ENCODE measurements at places on chromosomes 4 and X.
A peak's percentile ranks its signal among the peaks of the same experiment; 100 is the strongest.

- DNase-seq = peak; percentile 75
Measured at GRCh38 chr4:7929118-7929951, 10.3 kb downstream of the AFAP1 start.

DNA sequence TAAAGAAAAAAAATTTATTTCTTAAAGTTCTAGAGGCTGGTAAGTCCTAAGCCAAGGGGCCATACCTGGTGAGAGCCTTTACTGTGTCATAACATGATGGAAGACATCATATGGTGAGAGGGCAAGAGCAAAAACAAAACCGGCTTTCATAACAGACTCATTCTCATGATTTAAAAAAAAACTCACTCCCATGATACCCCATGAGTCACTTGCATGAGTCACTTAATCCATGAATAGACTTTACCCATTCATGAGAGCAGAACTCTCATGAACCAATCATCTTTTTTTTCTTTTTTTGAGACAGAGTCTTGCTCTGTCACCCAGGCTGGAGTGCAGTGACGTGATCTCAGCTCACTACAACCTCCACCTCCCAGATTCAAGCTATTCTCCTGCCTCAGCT is 369.7 kb upstream of the DIAPH2 start:
- no peak for DNase-seq

GRCh38 chr4:168521721-168522120 is 24.9 kb downstream of the PALLD start:
- DNase-seq = no peak

DNA sequence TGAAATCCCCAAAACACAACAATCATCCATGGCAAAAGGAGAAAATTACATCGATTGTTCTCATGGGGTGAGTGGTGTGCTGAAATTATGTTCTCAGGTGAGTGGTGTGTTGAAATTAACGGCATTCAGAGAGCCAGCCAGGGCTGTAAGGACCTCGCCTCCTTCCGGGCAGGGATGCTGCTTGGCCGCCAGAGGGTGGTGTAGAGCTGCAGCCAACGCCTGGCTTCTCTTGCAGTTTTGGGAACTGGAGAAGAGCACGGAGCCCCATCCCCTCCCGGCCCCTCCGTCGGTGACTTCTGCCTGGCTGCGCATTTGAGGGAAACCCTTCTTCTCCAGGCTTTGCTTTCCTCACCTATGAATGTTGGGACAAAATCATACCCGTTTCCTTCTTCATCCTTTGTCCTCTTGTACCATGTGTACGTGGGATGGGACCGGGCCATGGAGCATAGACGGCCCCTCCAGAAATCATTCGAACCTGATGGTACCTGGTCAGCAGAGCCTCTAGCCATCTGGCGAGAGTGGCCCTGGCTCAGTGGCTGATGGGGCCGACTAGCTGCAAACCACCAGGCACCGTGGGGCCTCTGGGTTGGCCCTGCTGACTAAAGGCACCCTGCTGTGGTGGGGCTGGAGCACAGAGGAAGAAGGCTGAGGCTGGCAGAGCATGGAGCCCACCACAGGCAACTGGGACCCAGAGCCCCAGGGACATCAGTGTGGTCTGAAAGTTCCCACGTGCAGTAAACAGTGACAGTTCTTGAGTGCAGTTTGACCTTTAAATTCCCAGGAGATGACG is 28.4 kb downstream of the TRMT44 start:
- peak; percentile 56 for DNase-seq

GRCh38 chrX:64580035-64580434 is 184.8 kb upstream of the MTMR8 start:
- no peak for DNase-seq

GRCh38 chr4:7457201-7458065 is 22.7 kb upstream of the PSAPL1 start:
- no peak for DNase-seq

DNA sequence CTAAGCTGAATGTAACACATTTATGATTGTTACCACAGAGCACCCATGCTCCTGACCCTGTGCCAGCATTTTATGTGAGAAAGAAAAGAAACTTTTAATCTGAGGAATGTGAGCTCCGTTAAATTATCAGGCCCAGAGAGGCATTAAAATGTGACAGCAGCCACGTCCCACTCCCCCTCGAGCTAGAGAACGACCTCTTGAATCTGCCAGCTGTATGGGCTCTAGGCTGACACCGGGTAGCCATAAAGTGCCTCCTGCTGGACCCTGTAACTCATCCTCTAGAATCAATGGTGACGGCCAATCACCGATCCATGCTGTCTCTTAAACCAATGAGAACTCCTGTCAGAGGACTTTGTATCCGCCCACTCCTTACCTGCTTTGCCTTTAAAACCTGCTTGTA is 110.2 kb upstream of the ADRA2C start:
- DNase-seq = no peak

GRCh38 chrX:12901486-12901885 is 4.9 kb upstream of the TLR8 start:
- peak; percentile 37 for DNase-seq

DNA sequence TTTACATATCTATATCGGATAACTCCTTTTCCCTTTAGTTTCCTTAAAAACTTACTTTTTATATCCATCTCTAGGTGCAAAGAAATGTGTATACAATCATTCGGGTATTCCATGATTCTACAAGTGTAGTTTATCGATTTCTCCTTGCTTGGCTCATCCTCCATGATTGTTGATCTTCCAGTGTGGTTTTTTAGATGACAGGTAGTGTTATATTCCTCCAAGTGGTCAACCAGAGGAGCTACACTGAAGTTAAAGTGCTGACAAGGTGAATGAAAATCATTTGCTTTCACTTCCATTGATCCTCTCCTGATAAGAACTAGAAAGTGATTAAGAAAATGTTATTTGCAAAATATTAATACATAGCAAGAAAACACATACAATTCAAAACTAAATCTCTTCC is 38.5 kb downstream of the TMEM156 start:
- no peak for DNase-seq

DNA sequence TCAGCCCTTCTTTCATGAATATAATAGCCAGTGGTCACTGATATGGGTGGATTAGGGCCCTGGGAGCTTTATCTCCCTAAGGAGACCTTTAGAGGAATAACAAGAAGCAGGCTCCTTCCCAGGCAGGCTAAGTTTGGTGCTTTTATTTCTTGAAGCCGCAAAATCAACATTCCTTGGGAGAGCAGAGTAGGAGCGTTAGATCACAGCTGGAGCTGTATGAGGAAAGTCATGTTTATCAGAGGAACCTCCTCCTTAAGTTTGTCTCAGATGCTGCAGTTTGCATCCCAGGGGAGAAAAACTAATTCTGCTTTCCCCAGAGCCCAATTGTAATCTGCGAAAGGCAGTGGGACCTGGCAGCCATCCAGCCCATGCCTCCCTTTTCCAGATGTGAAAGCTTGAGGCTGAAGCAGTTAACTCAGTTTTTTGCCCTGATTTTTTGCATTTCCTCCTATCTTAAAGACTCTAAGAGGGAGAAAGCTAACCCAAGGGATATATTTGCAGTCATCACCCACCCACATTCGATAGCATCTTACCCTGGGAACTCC is 186.0 kb upstream of the FRMPD4 start:
- no peak for DNase-seq

DNA sequence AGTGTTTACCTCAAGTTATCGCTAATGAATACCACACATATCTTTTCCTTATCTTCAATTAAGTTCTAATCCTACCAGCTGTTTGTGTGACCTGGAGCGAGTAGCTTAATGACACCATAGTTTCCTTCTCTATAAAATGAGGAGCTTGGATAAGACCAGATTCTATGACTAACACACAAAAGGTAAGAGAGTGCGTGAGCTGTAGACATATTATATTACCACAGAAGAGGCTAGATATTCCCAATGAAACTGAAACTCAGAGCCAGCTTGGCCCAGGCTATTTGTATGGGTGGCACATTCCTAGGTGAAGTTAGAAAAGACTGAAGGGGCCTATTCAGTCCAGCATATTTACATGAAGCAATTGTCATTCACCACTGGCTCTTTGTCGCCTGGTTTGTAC is 30.2 kb downstream of the ASB5 start:
- no peak for DNase-seq

DNA sequence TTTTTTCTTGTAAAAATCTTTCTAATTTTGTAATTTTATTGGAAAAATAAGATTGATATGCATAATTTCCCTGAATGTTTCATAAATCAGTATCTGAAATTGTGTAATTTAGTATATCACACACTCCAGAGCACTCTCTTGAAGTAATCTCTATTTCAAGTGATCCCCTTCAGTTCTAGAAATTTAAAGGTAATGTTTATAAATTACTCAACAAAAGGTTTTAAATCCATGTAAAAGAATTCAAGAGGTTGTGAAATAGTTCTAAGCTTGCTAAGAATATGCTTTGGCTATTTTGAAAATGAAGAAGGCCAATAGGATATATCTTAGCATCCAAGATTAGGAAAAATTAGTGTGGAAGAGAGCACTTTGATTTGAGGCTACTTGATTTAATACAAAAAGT is 28.2 kb downstream of the SMARCAD1 start:
- DNase-seq = no peak

- no peak for DNase-seq
Measured at GRCh38 chr4:119310826-119311225, 11.1 kb downstream of the FABP2 start.

DNA sequence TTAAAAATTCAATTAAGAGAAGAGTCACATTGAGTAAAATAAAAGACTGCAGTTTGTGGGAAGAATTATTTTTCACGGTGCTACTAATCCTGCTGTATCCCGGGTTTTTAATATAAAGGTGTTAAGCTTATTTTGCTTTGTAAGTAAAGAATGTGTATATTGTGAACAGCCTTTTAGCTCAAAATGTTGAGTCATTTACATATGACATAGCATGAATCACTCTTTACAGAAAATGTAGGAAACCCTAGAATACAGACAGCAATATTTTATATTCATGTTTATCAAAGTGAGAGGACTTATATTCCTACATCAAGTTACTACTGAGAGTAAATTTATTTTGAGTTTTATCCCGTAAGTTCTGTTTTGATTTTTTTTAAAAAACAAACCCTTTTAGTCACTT is 39.7 kb downstream of the IRS4 start:
- DNase-seq = no peak

DNA sequence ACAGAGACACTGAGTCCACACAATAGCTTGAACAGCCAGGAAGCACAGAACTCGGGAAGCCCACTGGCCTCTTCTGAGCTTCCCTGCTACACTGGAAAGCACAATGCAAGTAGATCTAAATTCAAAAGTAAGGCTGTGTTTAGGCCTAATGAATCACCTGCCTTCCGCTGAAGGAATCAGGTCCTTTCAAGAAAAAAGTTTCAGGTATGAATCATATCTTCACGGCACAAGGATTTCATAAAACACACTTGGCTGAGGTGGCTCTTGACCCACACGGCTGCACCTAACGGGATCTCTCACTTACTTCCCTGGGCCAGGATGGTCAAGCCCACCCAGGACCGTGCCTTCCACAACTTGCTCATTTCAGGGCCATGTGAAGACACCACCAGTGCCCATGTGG is 59.3 kb downstream of the IRF2 start:
- no peak for DNase-seq

DNA sequence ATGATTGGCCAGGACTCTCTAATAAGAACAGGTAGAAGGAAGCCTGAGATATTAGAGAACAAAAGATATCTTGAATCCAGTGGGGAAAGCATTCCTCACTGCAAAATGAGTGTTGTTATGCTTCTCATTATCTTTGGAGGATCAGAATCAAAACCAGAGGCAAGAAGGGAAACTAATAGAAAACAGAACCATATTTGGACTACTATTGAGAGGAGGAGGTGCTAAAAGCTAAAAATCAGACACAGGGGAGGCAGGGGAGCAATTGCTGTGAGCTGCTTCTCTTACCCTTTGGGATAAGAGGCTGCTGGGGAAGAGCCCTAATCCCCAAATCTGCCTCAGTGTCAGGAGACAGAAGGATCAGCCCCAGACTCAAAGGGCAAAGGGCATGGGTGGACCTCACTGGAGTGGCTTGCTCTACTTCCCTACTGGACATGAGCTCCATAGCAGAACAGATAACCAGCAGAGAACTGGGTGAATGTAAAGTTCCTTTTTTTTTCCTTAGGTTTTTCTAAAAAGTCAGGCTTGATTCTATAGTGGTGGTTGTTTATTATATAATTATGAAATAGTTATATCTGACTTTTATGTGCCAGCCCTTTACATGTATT is 60.1 kb downstream of the SEPTIN11 start:
- no peak for DNase-seq

GRCh38 chrX:121161501-121161933 is 114.1 kb downstream of the GLUD2 start:
- no peak for DNase-seq

Data from cerebellar cortex (tissue), 1 donor.